ENCODE measurements at places on chromosomes 1 and 21. TPM values are rescaled to one million over a fixed set of nuclear protein-coding genes. Genes with fewer than 3 reads are reported as not detected.
A peak's percentile ranks its signal among the peaks of the same experiment; 100 is the strongest.

DNA sequence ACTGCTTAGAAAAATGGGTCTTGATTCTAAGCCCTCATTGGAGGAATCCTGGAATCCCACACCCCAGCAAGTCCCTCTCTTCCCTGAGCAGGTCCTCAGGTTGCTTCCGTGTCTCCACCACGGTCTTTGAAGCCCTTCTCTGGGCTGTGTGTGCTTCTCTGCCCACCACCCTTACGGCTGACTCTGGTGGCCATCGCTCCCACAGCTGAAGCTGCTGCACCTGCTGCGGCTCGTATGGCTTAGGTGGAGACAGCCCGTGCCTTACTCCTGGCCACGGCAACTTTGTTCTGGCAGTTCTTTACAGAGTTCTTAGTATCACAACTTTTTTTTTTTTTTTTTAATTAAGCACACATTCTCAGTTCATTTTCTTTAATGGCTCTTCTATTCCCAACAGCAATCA, 10.9 kb upstream of the KIF26B start:
- no peaks in the 10 kb centered on the region for H3K36me3 ChIP-seq
- H3K4me1 ChIP-seq, result no peaks in the 10 kb centered on the region
- no peak for DNase-seq
- no peak overlapping the region for H3K27ac ChIP-seq
- H3K4me3 ChIP-seq, result no peak overlapping the region

DNA sequence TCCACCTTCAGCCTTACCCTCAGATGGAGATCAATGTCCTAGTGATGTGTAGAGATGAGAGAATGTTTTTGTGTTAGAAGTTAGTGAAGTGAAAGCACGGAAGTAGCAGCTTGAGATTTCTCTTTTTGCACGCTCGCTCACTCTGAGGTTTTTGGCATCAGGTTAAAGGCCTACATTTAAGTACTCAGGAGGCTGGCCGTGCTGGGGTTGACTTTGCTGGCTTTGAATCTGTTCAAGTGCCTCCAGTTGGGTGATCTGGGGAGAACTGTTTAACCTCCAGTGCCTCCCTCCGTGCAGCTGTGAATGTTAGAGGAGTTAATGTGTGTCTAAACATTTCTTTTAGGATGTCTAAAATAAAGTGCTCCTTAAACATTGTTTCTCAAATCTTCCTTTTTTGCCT, 13.9 kb downstream of the PHGDH start:
- no peaks in the 10 kb centered on the region for H3K27me3 ChIP-seq
- no peak overlapping the region for H3K4me3 ChIP-seq
- H3K27ac ChIP-seq, result no peak overlapping the region
- no peaks in the 10 kb centered on the region for H3K4me1 ChIP-seq

GRCh38 chr1:96721416-96722160, at the start of gene PTBP2:
Gene PTBP2 (plus strand): TSS chr1:96721784. CDS start chr1:96721865, 81 bp downstream.
- peak within 1 kb of the TSS; percentile 99 for H3K27ac ChIP-seq
- peak; percentile 51 for DNase-seq
- peaks cover 4% of the 10 kb centered on the region for H3K4me1 ChIP-seq
- peak within 1 kb of the TSS; percentile 96 for H3K4me3 ChIP-seq
- H3K27me3 ChIP-seq, result no peaks in the 10 kb centered on the region

CR2 gene
- 0.09 TPM for total RNA-seq

ADCY10 gene
- 0.07 TPM for total RNA-seq

- no peaks in the 10 kb centered on the region for H3K36me3 ChIP-seq
- H3K27me3 ChIP-seq, result no peaks in the 10 kb centered on the region
- no peak for DNase-seq
- no peak overlapping the region for H3K4me3 ChIP-seq
Measured at GRCh38 chr1:116415699-116416533, 42.9 kb downstream of the ATP1A1 start.

DNA sequence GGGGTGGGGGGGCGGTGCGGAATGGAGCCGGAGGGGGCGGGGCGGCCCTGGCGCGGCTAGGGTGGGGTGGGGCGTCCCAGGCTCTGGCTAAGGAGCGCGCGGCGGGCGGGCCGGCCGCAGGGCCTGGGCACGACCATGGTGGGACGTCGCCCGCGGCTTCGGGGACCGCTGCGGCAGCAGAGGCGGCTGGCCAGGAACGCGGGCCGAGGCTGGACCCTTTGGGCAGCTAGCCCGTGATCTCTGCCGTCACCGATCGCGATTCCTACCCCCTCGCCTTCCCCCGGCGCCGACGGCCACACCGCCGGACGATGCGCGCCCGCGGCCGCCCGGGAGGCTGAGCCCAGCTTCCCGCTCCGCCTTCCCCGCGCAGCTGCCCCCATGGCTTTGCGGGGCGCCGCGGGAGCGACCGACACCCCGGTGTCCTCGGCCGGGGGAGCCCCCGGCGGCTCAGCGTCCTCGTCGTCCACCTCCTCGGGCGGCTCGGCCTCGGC, at the start of gene MAP3K21:
Gene MAP3K21 (plus strand): TSS at position 74 of the 491 bp plus-strand sequence. CDS start 305 bp downstream, at position 379.
- peaks cover 8% of the 10 kb centered on the region for H3K27me3 ChIP-seq
- H3K4me1 ChIP-seq, result peaks cover 5% of the 10 kb centered on the region
- DNase-seq, result peak; percentile 4
- H3K27ac ChIP-seq, result no peak within 1 kb of the TSS

GRCh38 chr1:186301448-186301847, 73.6 kb downstream of the TPR start:
- H3K27ac ChIP-seq, result no peak overlapping the region
- no peaks in the 10 kb centered on the region for H3K4me1 ChIP-seq
- DNase-seq, result no peak
- H3K4me3 ChIP-seq, result no peak overlapping the region
- H3K36me3 ChIP-seq, result no peaks in the 10 kb centered on the region

DNA sequence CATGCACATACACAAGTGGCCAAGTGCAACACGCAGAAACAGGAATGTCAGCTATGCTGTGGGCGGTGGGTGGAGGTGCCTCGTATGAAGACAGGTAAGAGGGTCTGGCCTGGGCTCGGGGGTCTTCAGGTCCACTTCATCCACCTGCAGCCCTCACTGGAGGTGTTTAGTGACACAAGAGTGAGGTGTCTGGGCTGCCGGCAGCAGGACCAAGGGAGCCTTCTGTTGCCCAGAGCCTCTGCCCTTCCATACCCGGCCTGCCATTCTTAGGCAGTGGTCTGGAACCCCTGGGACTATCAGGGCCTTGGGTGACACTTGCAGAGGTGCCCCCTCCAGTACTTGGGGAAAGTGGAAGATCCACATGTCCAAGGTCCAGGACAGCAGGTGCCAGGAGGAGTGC, 21.7 kb upstream of the ACTRT2 start:
- no peak for DNase-seq
- H3K4me1 ChIP-seq, result no peaks in the 10 kb centered on the region
- no peak overlapping the region for H3K4me3 ChIP-seq

DNA sequence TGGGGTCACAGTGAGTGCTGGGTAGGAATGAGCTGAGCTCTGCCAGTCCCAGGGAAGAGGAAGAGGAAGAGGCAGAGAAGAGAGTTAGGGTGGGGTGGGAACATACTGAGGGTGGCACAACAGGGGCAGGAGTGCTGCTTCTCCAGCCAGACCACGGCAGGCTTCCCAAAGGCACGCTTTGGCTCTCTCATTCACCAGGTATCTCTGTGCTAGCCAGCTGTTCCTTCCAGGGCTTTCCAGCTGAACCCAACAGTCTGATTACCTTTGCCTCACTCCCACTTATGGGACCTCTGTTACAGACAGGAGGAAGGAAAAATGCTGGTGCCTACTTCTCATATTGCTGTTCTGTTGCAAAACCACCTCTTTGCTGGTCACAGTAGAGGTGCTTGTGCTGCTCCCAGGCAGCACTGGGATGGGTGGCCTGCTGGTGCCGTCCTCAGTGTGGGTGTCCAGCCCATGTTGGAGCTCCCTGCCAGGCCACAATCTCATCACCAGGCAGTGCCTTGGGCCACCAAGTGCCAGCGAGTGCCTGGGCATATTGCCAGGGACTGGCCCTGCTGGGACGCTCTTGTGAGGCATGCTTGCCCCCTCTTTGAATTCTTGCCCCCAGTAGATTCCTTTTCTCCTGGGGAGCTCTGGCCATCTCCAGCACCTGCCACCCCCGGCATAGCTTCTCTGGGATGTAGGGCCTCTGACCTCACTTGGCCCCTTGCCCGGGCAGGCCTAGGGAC, 2.1 kb downstream of the ADORA1 start:
- H3K36me3 ChIP-seq, result no peaks in the 10 kb centered on the region
- DNase-seq, result no peak
- H3K4me1 ChIP-seq, result peaks cover 11% of the 10 kb centered on the region
- no peak overlapping the region for H3K4me3 ChIP-seq
